ENCODE measurements at places on chromosomes 7 and 10.

- no peak for DNase-seq
Observed at GRCh38 chr7:139913021-139913844, 84.2 kb downstream of the TBXAS1 start.

GRCh38 chr7:45434167-45434784, 139.9 kb upstream of the ADCY1 start:
- DNase-seq: no peak

DNA sequence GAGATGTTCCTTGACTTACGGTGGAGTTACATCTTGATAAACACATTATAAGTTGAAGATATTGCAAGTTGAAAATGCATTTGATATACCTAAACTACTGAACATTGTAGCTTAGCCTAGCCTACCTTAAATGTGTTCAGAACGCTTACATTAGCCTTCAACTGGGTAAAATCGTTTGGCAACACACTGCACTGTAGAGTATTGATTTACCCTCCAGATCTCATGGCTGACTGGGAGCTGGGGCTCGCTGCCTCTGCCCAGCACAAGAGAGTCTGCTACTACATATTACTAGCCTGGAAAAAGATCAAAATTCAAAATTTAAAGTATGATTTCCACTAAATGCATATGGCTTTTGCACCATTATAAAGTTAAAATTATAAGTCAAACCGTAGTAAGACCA, 7.5 kb upstream of the AGR3 start:
- DNase-seq: no peak

DNA sequence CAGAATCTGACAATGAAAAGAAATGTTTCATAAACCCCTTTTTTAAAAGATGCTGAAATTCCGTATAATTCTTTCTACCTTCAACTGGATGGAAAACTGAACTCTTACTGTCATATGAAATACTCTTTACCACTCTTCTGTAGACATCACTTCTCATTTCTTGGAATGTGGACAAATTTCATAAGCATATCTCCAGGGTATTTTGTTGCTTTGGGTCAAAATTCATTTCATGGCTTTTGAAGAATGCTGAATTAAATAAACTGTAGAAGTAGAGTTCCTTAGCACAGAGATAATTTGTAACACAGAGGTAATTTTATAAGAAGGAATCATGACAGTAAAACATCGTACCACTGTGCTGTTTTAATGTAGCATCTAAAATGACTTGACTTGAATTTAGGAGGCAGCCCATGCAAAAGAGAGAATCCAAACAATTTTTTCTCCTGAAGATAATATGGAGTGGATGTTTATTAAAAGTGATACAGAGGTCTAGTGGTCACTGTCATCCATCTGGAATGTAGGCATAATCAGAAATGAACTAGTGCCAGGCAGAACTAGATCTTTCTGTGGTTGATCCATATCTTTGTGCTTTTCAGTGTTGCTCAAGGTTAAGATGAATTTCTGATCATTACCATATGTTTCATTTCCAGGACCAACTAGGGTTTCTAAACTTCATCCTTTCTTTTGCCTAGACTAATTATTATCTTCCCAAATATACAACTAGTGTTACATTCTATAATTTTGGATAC, 492.0 kb downstream of the KIF20B start:
- DNase-seq: no peak

- DNase-seq: no peak
Observed at GRCh38 chr10:62005281-62005680, 103.8 kb downstream of the ARID5B start.

DNA sequence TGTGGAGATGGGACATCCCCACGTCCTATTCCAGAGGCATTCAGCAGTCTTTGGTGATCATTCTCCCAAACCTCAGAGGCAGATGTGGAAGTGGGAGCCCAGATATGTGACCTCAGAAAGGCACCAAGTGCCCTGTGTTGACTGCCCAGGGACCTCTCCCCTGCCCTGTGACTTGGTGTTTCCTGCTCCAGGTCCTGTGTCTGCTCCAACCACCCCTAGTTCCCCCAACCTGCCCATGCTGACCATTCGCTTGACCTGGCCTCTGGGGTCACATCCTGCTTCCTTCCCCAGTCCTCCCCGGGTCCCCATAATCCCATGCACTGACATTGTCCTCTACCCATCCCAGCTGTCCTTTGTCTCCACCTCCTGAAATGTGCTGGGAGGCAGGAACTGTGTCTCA, 7.6 kb downstream of the CYP26A1 start:
- DNase-seq: no peak

DNA sequence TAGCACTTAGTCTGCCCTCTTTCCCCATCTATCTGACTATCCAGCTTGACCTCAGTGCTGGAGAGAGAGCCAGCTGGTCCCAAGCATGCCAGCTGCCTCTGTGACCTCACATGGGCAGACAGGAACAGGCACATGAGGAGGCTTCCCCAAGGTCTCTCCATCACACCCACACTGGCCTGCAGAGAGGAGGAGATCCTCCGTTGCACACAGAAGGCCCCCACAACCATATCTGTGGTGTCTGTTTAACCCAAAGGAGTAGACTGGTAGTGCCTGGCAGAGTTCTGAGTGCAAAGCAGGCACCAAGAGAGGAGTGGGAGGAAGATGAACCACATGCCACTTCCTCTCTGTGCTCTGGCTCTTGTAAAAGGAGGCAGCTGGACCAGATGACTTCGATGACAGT, 4.8 kb upstream of the ANK3 start:
- DNase-seq: no peak

DNA sequence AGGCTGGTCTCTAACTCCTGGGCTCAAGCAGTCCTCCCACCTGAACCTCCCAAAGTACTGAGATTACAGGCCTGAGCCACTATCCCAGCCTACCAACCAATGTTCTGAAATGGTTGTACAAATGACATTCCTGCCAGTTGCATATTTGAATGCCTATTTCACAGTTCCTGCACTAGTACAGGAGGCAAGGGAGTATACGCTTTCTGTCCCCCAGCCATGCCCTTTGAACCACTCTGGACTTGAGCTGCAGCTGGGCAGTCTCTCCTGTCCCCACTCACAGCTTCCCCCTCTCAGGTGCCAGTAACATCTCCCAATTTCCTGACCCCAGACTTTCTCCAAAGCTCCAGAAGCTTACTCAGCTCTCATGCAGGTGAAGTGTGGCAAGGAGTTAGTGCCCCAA, 58.9 kb downstream of the SPOCK2 start:
- DNase-seq: no peak

DNA sequence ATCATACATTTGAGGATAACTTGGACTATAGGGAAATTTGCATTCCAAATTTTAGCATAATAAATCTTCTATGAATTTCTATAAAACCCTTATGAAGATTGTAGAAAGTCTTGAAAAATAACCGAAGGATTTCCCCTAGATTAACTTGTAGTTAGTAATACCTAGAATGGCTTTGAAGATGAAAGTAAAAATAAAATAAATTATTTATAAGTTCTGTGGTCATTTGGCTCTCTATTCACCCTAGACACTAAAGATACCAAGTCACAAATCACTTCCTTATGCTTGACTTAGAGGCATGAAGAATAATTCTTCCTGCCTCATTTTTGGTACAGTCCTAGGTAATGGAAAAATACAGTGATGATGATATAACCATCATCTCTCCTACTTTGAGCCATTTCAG, 79.3 kb downstream of the CSTF2T start:
- no peak for DNase-seq

DNA sequence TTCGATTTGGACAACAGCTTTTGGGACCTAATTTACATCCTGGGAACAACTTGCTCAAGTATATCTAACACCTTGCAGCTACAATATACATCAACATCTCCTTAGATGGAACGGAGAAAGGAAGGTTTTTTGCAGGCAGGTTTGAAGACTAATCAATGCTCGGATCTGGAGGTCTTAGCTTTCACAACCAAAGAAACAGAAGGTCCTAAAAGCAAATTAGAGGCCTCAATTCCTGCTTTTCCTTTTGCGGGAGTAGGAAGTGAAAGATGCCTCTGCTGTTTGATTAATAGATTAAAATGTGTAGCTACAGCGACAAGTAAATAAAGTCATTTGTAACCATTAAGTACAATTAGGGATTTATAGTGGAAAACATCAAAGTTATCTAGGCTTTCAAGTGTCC, 3.7 kb upstream of the SP8 start:
- no peak for DNase-seq
